ENCODE measurements at places on chromosomes 16 and 17.

GRCh38 chr16:81808933-81809480, 29.9 kb downstream of the PLCG2 start:
- no peak overlapping the region for H3K4me3 ChIP-seq
- H3K27me3 ChIP-seq = peaks cover 2% of the 10 kb centered on the region
- no peaks in the 10 kb centered on the region for H3K36me3 ChIP-seq
- peaks cover 72% of the 10 kb centered on the region for H3K4me1 ChIP-seq
- peak; percentile 22 for DNase-seq

GRCh38 chr16:82544378-82545160, 82.2 kb upstream of the CDH13 start:
- no peaks in the 10 kb centered on the region for H3K4me1 ChIP-seq
- H3K4me3 ChIP-seq = no peak overlapping the region
- no peaks in the 10 kb centered on the region for H3K36me3 ChIP-seq

- no peaks in the 10 kb centered on the region for H3K4me1 ChIP-seq
- H3K36me3 ChIP-seq = no peaks in the 10 kb centered on the region
- H3K4me3 ChIP-seq = no peak overlapping the region
- peaks cover 2% of the 10 kb centered on the region for H3K27me3 ChIP-seq
Measured at GRCh38 chr17:79573196-79573896, 37.5 kb downstream of the RBFOX3 start.

DNA sequence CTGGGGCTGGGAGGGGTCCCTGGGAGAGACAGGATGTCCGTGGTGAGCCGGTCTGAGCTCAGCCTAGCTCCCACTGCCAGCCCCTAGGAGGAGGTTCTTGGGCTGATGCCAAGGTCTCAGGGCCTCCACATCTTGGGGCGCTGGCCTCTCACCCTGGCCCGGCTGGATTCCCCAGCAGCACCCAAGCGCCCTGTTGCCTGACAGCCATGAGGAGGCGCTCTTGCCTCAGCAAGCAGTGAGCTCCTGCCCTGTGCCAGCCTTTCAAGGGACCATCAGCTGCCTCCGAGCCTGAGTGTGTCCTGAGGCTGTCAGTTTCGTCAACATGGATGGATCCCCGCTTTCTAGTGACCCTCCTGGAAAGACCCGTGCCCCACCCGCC, 234.9 kb upstream of the CIBAR2 start:
- no peak overlapping the region for H3K27ac ChIP-seq
- DNase-seq = peak; percentile 18
- H3K4me3 ChIP-seq = no peak overlapping the region
- no peaks in the 10 kb centered on the region for H3K4me1 ChIP-seq
- no peaks in the 10 kb centered on the region for H3K36me3 ChIP-seq
- no peaks in the 10 kb centered on the region for H3K27me3 ChIP-seq

DNA sequence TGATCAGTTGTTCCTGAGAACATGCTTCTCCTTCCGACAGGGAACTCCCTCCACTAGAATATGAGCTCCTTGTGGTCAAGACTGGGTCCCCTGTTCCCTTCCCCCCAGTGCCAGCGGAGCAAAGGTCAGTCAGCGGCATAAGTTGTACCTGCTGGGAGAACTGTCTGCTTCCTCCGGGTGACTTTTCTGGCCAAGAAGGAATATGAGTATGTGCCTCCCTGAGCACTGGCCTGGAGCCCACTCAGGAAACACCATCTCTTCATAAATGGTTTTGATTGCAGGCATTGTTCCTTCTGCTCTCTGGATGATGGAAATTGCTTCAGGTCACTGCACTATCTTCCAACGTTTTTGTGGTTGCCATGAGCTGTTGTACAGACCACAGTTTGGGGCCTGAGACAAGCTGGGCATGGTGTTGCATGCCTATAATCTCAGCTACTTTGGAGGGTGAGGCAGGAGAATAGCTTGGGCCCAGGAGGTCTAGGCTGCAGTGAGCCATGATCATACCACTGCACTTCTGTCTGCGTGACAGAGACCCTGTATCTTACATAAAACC, 2.9 kb upstream of the P4HB start:
- H3K4me1 ChIP-seq = peaks cover 62% of the 10 kb centered on the region
- H3K4me3 ChIP-seq = peak overlapping the region; percentile 84
- peaks cover 3% of the 10 kb centered on the region for H3K27me3 ChIP-seq
- no peak for DNase-seq
- peaks cover 46% of the 10 kb centered on the region for H3K36me3 ChIP-seq
- H3K27ac ChIP-seq = peak overlapping the region; percentile 95

- H3K36me3 ChIP-seq = no peaks in the 10 kb centered on the region
- no peak overlapping the region for H3K27ac ChIP-seq
Measured at GRCh38 chr16:86243123-86243473, 267.2 kb upstream of the FOXF1 start.

DNA sequence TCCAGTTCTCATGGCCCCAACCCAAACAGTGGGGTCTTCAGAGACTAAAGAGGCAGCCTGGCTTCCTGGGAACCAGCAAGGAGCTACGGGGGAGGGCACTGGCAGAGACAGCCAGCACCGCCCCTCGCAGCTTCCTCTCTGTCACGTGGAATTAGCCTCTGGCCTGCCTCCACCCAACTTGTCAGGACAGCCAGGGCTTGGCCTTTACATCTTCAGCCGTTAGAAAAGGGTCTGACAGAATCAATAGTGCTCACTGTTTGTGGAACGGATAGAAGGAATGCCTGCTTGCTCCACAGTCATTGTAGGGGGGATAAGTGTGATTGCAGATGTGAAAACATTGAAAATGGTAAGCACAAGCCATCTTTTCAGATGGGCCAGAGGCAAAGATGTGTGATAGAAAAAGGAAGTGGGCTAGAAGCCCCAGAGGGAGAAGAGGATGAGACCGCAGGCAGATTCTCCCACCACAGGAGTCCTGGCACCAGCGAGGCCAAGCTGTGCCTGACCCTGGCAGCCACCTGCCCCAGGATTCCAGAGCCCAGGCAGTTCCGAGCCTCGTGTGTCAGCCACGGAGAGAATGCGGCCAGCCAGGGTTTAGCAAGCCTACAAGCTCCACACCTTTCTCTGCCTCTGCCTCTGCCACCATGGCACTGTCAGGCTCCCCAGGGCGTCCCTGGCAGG, 18.6 kb downstream of the GRIN2C start:
- H3K27me3 ChIP-seq = peaks cover 24% of the 10 kb centered on the region
- no peak overlapping the region for H3K4me3 ChIP-seq
- peaks cover 19% of the 10 kb centered on the region for H3K4me1 ChIP-seq
- peak overlapping the region; percentile 35 for H3K27ac ChIP-seq
- DNase-seq = no peak

DNA sequence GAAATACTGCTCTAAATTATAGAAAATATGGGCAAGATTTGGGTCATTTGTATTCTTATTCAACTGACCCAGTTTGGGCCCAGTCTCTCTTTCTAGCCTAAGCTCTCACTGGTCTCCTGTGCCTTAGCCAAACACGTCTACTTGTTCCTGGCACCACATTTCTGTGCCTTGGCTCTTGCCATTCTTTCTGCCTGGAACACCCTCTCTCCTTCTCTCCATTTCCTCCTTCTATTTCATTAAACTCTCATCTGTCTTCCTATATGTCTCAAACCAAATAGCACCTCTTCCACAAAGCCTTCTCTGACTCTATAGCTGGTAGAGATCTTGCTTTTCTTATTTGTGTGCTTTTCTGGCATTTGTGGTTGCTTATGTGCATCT, 37.7 kb upstream of the NUFIP2 start:
- no peaks in the 10 kb centered on the region for H3K36me3 ChIP-seq
- H3K27ac ChIP-seq = no peak overlapping the region
- no peaks in the 10 kb centered on the region for H3K4me1 ChIP-seq
- H3K27me3 ChIP-seq = peaks cover 1% of the 10 kb centered on the region
- H3K4me3 ChIP-seq = no peak overlapping the region

- H3K4me3 ChIP-seq = no peak overlapping the region
- H3K4me1 ChIP-seq = no peaks in the 10 kb centered on the region
- DNase-seq = peak; percentile 58
- no peaks in the 10 kb centered on the region for H3K36me3 ChIP-seq
Measured at GRCh38 chr16:86874141-86874540, 295.8 kb downstream of the FOXL1 start.

GRCh38 chr17:81000334-81000630, 8.6 kb downstream of the CHMP6 start:
- no peak overlapping the region for H3K27ac ChIP-seq
- H3K4me3 ChIP-seq = no peak overlapping the region
- peaks cover 19% of the 10 kb centered on the region for H3K4me1 ChIP-seq
- no peak for DNase-seq
- H3K36me3 ChIP-seq = peaks cover 7% of the 10 kb centered on the region

Data from activated naive CD8-positive, alpha-beta T cell treated with anti-CD3 and anti-CD28 coated beads, Interleukin-2, amount 50 U/mL, for 24 hours (primary cell).